Spinal cord (tissue), 10 donors: ENCODE measurements at places on chromosomes 4 and X.
A peak's percentile ranks its signal among the peaks of the same experiment; 100 is the strongest.

DNA sequence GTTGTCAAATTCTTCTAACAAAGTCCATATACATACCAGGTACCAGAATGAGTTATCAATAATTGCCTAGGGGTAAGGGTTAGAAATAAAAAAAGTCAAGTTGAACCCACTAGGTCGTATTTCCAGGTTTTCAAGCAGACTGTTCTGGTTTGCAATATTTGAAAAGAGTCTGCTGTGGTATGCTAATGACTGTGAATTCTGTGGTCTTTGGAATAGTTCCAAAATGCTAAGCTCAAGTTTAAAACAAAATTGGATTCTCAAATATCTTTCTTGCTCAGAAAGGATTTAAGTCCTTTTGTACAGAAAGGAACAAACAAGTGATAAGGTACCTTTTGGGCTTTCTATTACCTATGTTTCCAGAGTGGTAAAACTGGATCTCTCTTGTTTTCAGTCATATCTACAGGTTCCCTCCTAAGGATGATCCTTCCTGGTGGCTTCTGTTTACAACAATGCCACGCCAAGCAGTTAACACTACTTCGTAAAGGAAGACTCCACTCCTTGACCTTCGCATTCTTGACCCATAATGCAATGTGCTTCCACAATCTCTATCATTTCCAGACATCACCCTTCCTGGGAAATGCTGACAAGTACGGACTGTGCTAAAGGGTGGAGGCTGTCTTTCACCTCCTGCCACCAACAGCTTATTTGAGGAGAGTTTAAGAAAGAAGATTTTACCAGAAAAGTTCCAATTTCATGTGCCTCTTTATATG is 531.7 kb upstream of the FTHL17 start:
- no peak for DNase-seq

GRCh38 chrX:96147681-96148080 is 537.0 kb upstream of the DIAPH2 start:
- no peak for DNase-seq

DNA sequence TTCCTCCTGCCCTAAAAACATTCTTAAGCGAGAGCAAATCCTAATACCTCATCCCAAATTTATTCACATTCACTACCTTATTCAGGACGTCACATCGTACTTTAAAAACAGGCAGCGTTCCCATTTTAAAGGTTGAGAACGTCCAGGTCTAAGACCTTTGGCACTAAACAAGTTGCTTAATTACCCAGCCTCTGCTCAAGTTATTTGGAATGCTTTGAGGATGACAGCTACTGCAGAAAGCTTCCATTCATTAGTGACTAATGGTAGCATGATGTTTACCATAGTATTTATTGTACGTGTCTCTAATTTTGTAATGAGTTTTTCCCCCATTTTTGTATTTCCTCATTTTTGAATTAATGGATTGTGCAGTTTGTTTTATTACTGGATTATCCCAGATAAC is 1.5 kb downstream of the USP38 start:
- DNase-seq: no peak

DNA sequence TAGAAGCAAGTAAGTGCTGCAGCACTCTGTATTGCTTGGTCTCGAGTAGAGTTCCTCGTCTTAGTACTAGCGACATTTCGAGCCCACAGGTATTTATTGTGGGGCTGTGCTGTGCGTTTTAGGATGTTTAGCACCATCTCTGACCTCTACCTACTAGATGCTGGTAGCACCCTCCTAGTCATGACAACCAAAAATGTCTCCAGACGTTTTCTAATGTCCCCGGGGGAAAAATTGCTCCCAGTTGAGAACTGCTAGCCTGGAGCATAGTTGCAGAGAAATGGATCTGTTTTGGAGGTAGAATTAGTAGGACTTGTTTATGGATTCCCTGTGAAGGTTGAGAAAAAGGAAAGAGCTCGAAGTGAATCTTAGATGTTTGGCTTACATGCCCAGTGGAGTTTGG is 287.2 kb downstream of the TENM3 start:
- DNase-seq: no peak

DNA sequence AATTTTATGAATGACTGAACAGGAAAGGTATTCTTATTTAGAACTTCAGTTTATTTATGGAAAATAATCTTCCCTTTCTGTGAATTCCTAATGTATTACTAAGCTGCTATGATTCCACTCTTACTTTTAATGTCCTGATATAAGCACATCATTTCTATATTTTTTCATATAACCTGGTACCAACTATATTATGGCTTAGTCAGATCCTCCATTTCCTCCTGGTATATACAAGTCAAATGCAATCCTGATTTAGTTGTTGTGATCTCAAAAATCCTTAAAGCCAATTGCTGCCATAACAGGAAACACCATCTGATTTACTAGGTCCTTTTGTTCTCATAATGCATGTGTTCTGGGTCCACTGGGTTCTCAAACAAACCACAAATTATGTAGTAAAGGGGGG is 26.8 kb downstream of the TRMT2B start:
- DNase-seq: no peak

DNA sequence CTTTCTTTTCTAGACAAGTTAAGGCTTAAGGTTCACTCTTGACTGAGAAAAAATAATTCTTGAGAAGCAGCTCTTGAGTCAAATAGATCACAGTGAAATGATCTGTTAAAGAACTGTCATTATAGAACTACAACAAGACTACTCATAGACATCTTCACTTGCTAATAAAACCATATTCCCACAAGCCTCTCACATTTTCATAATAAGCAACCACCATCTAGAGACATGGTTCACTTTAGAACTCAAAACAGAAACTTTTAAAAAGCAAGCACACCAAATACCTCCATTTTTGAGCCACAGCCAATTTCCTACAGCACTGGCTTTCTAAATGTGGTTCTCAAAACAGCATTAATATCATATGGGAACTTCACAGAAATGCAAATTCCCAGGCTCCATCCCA is 309.5 kb downstream of the TMA16 start:
- DNase-seq: no peak

DNA sequence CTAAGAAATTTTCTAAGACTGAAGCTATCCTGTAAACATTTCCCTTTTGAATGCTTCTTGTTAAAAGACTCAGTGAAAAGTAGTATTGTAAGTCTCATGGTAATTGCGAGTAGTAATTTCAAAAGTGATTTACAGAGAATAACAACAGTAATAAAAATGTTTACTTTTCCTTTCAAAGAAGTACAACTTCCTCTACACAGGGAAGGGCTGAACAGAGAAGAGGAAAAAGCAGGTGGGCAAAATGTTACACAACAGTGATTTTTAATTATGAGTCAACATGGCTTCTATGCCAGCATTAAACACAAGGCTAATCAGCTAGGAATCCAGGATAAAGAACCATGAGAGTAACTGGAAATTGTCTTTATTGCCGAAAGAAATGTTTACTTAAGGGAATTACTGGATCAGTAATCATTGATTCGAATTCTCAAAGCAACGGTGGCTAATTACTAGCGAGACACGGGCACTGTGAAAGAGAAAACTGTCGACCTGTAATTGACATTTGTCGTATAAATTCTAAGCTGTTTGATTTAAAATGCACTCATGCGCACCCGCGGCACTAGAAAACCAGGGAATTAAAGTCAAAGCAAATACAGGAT is 15.4 kb downstream of the UTP3 start:
- DNase-seq: no peak

- DNase-seq: no peak
These were observed 11.3 kb upstream of the ATP1B4 start for GRCh38 chrX:120350450-120351138.

DNA sequence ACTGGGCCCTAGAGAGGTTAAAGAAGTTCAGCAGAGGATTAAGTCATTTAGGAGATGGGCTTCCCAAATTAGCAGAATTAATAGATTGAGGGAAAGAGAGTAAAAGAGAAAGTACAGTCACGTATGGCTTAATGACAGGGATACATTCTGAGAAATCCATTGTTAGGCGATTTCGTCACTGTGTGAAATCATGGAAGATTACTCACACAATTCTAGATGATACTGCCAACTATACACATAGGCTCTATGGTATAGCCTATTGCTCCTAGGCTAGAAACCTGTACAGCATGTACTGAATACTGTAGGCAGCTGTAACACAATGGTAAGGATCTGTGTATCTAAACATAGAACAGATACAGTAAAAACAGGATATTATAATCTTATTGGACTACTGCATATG is 180.6 kb downstream of the RNF150 start:
- no peak for DNase-seq

DNA sequence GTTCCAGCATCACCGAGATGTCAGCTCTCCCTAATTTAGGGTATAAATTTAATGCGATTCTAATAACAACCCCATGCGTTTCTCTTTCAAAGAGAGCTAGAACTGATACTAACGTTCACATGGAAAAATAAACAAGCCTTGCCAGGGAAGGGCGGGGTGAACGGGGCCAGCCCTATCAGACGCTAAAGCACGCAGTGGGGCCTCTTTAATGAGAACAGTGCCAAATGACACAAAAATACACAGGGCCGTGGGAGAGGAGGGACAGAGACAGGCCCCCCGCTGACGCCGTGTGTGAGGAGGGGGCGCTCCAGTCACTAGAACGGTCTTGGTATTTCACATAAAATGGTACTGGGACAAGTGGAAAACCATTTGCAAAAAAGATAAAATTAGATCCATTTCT is 21.3 kb upstream of the ADRA2C start:
- no peak for DNase-seq

DNA sequence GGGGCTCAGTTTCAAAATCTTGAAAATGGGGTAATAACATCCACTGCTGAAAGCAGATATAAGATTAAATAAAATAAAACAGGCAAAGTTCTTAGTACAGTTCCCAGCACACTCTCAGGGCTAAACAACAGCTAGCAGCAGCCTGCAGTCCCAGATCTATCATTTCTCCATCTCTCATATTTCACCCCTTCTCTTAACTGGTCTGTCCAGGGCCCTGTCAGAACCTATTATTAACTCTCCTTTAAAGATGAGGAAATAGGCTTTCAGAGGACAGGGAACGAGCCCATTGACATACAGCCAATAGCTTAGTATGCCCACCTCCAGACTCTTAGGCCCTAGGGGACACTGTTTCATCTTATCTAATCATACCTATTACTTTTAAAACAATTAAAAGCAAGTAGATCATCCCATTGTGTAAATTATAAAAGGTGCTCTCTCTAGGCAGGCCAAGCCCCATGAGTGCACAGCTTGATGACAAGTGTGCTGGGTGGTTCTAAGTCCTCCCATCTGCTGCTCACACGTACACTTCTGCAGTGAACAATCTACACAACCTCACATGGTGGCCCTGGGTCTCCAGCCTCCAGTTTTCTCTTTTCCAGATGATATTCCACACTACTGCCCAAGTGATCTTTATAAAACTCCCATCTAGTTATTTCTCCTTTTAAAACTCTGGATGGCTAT is 119.0 kb downstream of the APBB2 start:
- no peak for DNase-seq

DNA sequence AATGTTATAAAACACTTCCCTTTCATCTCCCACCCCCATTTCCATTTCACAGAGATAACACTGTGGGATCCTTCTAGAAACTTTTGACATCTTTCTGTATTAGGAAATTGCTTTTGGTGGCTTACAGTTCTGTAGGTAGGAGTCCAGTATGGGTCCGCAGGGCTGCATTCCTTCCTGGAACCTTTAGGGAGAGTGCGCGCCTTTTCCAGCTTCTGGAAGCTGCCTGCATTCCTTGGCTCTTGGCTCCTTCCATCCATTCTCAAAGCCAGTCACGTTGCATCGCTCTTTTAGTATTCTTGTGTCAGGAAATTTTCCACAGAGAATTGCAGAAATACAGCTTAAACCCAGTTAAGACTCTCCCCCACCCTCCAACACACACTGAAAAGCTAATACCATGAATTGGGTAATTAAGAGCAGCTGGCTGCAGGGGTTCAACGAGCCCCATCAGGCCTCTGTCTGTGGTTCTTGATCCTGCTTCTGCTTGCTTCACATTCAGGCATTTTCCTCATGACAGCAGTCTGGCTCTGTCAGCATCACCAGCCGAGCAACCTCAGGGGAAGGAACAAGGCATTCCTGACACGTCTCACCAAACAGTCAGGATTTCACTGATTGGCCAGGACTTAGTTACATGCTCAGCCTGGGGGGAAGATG is 48.8 kb downstream of the SEPTIN11 start:
- DNase-seq: no peak

GRCh38 chr4:168183717-168184571 is 91.6 kb downstream of the ANXA10 start:
- peak; percentile 88 for DNase-seq

DNA sequence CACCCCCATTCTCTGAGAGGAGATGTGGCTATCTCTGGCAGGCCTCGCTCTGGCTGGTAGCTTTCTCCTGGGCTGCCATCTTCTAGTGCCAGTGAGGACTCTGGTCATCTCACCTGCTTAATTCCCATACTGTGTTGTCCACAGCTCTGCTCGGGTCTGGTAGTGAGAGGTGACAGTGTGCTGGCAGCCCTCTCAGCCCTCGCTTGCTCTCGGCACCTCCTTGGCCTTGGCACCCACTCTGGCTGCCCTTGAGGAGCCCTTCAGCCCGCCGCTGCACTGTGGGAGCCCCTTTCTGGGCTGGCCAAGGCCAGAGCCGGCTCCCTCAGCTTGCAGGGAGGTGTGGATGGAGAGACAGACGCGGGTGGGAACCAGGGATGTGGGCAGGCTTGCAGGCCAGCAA is 52.7 kb downstream of the CPLX1 start:
- DNase-seq: no peak

- DNase-seq: no peak
These were observed 48.7 kb upstream of the KLHL4 start for GRCh38 chrX:87468941-87469340.

- no peak for DNase-seq
These were observed 482 bp downstream of the GSTCD start for GRCh38 chr4:105709081-105709450.

DNA sequence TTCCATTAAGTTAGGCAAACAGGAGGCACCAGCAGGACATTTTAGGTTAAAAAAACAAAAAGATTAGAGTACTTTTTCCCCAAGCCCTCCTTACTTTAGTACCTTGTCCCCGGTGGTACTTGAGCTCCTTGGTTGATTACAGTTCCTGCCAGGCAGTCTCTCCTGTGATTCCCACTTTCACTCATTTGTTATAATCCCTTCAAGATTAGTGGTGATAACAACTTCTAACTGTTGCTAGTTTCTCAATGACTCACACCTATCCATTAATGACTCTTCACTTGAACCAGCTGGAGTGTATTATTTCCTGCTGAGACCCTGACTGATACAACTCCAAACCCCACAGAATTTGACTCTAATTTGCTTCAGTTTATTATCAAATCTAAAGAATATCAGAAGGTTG is 765.0 kb upstream of the DIAPH2 start:
- no peak for DNase-seq

DNA sequence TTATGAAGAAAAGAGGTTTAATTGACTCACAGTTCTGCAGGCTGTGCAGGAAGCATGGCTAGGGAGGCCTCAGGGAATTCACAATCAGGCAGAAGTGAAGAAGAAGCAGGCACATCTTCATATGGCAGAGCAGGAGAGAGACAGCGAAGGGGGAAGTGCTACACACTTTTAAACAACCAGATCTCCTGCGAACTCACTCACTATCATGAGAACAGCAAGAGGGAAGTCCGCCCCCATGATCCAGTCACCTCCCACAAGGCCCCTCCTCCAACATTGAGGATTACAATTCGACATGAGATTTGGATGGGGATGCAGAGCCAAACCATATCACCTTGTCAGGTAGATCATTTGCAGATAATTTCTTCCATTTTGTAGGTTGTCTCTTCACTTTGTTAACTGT is 555.5 kb upstream of the MAGEB2 start:
- no peak for DNase-seq
